GM12865 (cell line): ENCODE measurements at places on chromosomes 2 and 18.
A peak's percentile ranks its signal among the peaks of the same experiment; 100 is the strongest.

GRCh38 chr2:221350616-221351015 is 221.5 kb downstream of the EPHA4 start:
- DNase-seq = no peak

DNA sequence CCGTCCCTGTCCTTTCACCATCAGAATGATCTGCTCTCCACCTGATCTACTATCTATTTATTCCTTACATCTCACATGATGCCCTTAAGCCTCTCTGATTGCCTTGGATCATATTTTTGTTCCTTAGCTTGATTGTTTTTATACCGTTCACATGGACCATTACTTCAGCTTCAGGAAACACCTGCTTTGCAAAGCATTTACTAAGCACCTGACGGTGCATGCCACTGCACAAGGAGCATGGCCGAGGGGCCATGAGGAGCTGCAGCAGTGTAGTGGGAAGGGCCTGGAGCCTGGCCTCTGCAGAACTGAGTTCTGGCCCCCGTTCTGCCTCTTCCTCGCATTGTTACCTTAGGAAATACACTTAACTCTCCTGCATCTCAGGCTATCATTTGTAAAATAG is 124.1 kb upstream of the NDUFV2 start:
- DNase-seq = no peak

DNA sequence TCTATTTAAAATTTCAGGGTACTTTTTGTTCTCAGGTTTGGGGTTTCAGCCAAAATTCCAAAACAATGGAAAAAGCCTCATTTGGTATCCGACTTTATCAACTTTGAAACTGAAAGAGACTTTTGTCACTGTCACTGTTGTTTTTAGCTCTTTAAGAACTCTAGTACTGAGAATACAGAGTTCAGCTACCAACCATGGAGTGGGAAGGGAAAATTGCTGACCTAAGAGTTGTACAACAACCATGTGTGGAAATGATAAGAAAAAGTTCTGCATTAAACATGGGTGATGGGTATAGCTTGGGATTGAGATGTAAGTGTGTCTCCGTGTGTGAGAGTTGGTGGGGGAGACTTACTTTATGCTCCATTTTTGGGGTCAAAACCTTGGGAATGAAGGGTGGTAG is 206.6 kb upstream of the LRATD1 start:
- DNase-seq = no peak

DNA sequence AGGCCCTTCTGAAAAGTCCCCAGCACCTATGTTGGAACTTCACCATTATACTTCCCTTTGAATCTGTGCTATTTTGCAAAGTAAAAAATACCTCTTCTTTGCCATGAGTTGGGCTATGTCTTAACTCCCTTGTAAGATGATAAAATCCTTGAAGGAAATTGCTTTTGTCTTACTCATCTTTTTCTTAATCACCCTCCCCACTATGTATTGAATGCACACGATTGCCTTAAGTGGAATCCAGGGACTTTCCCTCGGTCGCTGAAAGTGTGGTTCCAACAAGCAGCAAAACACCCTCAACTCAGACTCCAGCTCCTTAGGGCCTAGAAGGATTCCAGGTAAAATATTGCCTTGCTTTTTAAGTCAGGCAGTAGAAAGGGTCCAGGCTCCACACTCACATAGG is 173.2 kb upstream of the ARL4C start:
- no peak for DNase-seq

DNA sequence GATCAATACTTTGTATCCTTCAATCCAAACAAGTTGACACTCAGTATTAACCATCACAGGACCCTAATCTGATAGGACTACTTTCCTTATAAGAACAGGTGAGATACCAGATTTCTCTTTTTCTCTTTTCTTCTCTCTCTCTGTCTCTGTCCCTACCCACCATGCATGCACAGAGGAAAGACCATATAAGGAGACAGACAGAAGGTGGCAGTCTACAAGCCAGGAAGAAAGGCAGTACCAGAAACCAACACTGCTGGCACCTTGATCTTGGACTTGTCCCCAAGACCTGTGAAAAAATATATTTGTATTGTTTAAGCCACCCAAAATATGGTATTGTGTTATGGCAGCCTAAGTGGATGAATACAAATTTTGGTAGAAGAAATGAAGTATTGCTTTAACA is 156.2 kb upstream of the KCNH7 start:
- DNase-seq = no peak

- DNase-seq = no peak
Observed at GRCh38 chr2:86045541-86045940, 60.1 kb downstream of the POLR1A start.

DNA sequence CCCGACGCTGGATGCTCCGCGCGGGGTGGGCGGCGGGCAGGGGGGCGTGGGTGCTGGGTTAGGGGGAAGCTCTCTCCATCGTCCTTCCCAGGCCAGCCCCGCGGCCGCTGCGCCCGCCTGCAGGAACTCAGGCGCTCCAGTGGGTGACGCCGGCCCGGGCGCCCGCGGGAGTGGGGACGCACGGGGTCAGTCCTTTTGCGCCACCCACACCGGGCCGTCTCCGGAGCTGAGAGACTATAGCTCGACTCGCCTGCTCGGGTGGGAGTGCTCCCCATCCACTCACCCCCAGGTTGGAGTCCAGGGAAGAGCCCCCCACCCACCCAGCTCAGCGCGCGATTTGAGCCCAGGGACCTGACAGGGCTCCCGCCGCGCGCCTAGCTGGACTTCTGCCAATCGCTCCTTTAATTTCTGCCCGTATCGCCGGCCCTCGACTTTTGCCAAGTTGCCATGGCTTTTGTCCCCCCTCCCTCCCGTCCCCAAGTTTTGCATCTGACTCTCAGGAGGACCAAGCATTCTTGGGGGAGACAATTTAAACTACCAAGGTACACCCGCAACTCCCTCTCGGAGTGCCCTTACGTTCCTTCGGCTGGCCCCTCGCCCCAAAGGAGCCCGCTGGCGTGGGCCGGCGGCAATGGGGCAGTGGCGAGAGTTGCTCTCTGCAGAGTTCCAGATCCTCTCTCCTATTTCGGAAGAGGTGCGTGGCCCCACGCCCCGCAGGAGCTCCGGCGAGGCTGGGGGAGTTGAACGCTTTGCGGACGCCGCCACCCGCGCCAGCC is 205.8 kb upstream of the SMAD2 start:
- DNase-seq = no peak

- no peak for DNase-seq
Observed at GRCh38 chr2:231429152-231429551, 33.6 kb downstream of the B3GNT7 start.

GRCh38 chr2:59301466-59302402 is 1060.6 kb upstream of the FANCL start:
- peak; percentile 45 for DNase-seq

GRCh38 chr2:152465541-152465940 is 130.6 kb downstream of the FMNL2 start:
- no peak for DNase-seq

DNA sequence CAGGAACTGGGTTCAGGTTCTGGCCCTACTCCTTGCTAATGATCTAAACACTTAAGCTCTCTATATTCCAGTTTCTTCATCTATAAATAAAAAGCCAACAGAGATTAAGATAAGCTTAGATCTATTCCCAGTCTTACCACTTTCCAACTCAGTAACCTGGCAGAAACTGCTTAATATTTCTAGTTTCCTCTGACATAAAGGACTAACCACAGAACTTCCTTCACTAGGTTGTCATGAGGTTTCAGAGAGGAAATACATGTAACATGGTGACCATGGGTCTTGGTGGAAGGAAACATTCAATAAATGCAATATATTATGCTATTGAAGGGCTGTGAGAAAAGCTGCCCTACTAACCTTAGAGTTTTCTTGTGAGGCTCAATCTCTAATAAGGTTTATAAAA is 114.4 kb upstream of the PDE1A start:
- peak; percentile 18 for DNase-seq

DNA sequence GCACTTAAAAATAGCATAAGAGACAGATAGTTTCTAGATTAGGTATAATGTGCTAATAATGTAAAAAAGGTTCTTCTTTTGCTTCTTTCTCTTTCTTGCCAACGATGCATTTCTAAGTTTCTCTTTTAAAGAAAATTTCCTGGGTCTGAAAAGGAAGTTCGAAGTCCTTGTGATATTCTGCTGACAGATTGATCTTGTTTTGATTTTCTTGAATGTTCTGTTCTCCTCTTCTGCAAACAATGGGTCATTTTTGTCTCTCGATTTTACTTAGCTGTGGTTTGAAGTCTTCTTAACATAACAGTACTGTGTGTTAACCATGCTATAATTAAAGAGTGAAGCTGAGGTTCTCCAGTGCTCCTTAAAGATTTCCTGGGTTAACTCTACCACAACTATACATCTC is 61.1 kb upstream of the ACYP2 start:
- DNase-seq = peak; percentile 75

DNA sequence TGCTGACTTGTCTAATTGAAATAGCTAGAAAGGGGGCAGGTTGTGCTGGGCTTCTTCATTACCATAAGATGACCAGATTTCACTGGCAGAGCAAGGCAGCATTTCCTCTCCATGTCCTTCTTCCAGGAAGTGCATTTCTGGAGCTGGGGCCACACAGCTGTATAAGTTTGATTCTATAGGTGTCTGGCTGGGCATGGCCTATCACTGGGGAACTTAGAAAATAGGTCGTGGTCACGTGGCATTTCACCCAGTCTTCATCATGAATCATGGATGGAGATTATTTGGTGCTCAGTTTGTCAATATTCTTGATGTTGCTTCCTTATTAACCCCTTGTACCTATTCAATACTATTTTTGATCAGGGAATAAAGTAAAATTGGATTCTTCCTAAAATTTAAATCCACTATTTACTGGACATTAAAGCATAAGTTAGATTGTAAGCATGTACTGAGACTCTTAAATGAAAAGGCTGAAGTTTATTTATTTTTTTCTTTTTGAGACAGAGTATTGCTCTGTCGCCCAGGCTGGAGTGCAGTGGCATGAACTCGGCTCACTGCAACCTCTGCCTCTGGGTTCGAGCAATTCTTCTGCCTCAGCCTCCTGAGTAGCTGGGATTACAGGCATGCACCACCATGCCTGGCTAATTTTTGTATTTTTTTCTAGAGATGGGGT is 49.5 kb upstream of the TMEM87B start:
- DNase-seq = no peak

DNA sequence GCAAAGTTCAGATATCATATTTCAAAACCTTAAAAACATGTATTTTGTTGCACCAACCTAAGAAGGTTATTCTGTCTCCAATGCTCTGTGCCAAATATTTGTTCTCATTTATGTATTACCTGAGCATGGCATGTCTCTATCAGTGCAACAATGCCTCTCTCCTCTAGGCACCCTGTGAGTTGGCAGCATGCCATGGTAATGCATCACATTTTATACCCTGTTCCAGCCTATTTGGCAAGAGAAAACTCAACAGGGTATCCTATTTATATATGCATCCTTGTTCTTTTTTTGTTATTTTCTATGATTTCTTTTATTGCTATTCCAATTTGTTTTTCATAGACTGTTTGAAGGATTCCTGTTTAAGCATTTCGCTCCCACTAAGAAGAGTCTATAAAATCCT is 126.3 kb upstream of the NRXN1 start:
- DNase-seq = no peak

DNA sequence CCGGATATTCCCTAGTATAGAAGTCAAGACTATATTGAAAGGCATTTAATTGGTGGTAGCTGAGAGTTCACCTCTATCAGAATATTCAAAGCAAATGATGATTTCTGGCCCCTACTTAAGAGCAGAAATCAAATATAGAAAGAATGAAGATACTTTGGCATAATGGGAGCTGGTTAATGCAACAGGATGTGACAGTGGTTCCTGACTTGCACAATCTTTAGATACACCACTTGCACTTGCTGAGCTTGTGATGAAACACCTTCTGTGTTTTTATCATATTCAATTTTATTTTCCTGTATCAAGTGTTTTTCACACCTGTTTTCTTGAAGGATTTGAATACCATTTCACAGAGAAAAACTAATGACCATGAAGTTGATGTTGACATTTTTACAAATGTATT is 124.1 kb upstream of the CDH19 start:
- no peak for DNase-seq

DNA sequence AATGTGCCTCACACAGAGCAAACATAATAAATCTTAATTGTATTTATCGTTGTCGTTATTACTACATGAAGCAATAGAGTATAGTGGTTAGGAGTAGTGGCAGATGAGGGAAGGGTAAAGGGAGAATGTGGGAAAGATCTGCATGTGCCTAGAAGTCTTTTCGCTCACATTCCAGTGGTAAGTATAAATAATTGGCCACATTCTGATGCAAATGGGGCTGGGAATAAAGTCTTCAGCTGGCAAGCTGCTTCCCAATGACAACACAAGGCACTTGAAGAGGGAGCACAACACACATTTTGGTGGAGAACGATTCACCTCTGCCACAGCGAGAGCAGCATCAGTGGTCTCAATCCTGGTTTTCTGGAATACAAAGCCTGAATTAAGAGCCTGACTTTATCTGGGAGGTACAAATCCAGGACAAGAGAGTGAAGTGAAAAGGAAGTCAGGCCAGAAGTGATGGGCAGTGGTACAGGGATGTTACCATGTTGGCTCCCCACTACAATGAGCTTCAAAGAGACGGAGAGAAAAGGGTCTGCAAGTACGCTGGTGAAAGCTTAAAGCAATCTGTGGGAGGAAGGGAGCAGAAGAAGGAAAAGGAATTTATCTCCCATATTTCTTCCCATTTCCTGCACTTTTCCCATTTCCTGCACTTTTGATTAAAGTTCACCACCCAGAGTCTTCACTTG is 112.3 kb downstream of the ARHGAP15 start:
- no peak for DNase-seq

GRCh38 chr18:22088029-22088428 is 81.4 kb upstream of the GATA6 start:
- no peak for DNase-seq

- no peak for DNase-seq
Observed at GRCh38 chr18:55552526-55553189, 35.3 kb downstream of the TCF4 start.

- DNase-seq = no peak
Observed at GRCh38 chr2:187126247-187127005, 277.5 kb upstream of the ZSWIM2 start.

- no peak for DNase-seq
Observed at GRCh38 chr2:85154048-85154753, 21.0 kb downstream of the TCF7L1 start.
